Smooth muscle cell of the brain vasculature (primary cell): ENCODE measurements at places on chromosomes 16 and 17.
A peak's percentile ranks its signal among the peaks of the same experiment; 100 is the strongest.

DNA sequence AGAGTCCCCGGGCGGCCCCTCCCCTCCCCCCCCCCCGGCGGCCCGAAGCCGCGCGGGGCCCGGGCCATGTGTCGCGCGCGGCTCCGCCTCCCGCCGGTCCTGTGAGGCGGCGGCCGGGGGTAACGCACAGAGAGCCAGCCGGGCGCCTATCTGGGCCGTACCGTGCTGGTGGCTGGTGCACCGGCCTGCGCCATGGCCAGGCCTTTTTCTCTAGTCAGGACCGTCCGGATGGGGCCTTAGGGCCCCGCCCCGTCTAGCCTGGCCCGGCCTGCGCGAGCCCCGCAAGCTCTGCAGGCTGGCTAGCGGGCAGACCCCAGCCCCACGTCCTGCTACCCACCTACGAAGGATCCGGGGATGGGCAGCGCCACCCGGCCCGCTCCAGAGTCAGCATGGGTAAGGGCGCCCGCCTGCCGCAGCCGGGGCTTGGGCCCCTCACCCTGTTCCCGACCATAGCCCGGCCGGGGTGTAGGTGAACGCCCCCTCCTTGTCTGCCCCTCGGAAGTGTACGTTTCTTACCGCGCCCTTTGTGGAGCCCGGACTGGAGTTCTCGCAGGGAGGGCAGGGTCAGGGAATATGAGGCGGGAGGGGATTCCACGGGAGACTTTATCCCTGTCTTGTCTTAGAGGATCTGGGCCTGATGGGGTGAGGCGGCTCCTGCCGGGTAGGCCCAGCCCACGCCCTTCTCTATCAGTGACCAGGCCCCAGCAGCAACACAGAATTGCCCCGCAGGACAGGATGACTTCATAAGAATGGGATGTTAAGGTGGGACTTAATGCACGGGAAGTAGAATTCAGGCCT is at the start of gene CENPT:
CENPT (minus strand) TSS at position 630 of the 798 bp plus-strand sequence. CDS start 13,834 bp downstream, outside the sequence.
- no peak for DNase-seq

DNA sequence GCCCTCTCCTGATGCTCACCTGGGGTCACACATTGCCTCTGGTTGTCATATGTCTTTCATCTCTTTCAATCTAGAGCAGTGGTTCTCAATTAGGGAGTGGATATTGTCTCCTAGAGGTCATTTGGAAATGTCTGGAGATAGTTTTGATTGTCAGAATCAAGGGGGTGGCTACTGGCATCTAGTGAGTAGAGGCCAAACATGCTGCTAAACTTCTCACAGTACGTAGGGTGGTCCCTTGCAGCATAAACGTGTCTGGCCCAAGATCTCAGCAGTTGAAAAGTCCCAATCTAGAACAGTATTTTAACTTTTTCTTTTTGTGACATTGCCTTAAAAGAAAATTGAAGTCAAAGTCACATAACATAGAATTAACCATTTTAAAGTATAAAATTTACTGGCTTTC is 30.5 kb upstream of the SLC5A10 start:
- DNase-seq, result no peak

- no peak for DNase-seq
Measured at GRCh38 chr17:82801377-82801970, 38.3 kb downstream of the ZNF750 start.

GRCh38 chr17:39092692-39093230 is 58.7 kb downstream of the PLXDC1 start:
- peak; percentile 65 for DNase-seq

DNA sequence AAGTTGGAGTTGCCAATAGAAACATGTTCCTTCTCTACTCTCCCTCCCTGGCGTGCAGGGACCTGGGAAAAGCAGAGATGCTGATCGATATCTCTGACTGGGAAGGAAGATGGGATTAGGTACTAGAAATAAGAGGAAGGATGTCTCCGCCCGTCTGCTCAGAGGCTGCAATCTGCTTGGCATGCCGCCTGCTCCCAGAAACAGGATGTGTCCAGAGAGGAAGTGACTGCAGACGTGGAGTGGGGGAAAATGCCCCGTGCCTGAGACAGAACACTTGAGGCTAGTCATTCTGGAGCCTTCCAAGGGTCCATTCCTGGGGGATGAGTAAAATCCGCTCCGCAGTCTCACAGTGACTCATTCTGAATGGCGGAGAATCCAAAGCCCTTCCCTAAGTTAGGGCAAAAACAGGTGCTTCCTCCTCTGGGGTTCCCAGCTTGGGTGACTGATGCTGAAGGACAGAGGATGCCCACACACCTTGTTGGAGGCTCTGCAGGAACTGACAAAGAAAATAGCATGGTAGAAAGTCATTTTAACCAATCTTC is 45.0 kb upstream of the SMURF2 start:
- peak; percentile 67 for DNase-seq

GRCh38 chr16:19147126-19147525 is 20.9 kb upstream of the SYT17 start:
- DNase-seq, result no peak

- DNase-seq, result no peak
Measured at GRCh38 chr16:81816793-81817210, 37.7 kb downstream of the PLCG2 start.

DNA sequence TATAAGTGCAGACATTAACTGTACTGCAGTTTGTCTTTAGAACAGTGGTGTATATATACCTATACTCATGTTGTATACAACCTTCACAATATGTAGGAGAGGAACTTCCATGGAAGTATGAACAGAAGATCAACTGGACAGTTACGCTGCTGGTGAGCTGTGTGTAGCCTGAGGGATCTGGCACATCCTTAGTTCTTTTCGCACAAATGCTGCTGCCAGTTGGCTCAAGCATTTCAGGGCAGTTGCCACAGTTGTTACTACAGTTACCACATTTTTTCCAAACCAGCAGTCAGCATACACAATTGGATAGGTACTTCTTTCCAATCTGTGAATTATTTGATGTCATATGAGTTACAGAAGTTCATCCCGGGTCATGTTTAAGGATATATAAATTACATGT is 539.6 kb upstream of the HSBP1 start:
- DNase-seq, result no peak

DNA sequence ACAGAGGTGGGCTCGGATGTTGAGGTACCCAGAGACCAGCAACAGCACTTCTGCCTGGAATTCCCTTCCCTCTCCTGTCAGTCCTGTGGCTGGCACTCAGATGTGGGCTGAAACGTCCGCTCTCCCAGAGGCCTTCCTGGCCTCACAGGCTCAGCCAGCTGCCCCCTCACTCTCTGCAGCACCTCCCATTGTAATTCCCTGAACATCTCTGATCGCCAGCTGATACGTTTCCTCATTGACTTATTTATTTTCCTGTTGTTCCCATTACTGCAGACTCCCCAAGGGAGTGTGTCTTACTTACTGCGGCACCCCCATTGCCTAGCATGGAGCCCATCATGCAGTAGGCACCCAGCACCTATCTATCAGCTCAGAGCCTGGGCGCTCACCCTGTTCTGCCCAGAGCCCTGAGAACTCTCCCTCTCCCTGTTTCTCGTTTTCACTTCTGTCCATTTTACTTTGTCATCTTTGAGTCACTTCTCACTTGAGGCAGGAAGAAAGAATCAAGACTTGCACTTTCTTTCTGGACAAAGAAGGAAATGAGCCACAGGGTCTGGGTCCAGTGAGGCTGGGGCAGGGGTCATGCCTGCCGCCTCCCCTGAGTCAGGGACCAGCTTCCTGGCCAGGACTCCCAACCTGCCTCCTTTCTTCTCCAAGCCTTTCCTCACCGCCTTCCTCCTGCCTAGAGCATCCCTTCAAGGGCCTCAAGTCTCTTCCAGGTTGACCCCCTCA is 10.2 kb downstream of the CDH5 start:
- no peak for DNase-seq

GRCh38 chr17:80018917-80019651 is 16.6 kb downstream of the TBC1D16 start:
- no peak for DNase-seq

GRCh38 chr17:36198831-36199465 is 2.4 kb upstream of the CCL3L1 start:
- DNase-seq, result no peak

DNA sequence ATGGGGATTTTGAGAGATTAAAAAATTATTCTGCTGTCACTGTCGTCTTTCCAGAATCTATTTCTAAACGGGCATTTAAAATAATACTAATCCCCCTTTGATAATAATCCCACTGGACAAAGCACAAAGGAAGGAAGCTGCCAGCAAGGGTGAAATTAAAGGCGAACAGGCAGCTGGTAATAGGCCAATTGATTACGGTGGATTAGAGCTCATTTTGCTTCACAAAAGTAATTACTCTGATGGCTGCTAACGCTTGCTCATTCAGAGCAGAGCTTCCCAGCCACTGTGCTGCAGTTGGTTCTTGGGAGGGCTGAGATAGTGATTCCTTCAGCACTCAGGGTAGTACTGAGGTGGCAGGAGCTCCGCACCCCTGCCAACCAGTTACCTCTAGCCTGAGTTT is 205.7 kb downstream of the SNX29 start:
- DNase-seq, result no peak

- no peak for DNase-seq
Measured at GRCh38 chr16:86044881-86045590, 146.1 kb downstream of the IRF8 start.

DNA sequence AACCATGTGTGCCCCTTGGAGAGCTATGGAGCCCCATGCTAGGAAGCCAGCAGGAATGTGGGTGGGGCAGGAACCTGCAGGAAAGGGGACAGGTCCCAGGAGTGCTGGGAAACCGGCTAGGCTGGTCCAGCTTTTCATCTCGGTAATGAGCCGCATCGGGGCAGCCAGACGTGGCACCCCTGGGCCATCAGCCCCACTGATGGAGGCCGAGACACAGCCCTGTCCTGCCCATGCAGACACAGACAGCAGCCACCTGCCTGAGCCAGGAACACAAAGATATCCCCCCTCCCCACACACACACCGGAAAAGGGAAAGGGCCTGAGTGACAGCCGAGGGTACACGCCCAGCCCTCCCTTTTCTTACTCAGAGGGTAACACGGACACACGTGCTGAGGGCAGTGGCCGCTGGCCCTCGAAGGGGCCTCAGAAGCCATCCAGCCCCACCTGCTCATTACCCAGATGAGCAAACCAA is 18.1 kb downstream of the PPL start:
- no peak for DNase-seq

GRCh38 chr17:75087558-75088453 is at the start of gene SLC16A5:
Gene SLC16A5 (plus strand): TSS chr17:75087954. CDS start chr17:75093637, 5,683 bp downstream.
- DNase-seq, result no peak

DNA sequence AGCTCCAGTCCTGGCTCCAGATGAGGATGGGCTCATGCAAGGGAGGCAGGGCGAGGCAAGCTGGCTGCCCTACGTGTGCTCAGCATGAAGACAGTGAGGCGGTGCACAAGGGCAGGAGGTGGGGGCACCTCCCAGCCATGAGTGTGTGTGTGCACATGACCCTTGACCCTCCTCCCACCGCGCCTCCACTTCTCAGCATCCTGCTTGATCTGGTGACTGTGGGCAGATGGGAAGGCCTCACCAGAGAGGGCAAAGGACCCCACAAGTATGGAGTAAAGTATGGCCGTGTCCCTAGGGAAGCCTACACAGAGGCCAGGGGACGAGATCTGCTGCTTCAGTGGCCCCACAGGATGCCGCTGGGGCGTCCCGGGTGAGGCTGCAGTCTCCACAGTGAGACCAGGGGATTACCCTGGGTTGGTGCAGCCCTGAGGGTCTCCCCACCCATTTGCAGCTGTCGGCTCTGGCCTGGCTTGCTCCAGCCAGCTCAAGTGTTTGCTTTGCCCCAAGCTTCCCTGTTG is 7.9 kb upstream of the RNF222 start:
- no peak for DNase-seq

DNA sequence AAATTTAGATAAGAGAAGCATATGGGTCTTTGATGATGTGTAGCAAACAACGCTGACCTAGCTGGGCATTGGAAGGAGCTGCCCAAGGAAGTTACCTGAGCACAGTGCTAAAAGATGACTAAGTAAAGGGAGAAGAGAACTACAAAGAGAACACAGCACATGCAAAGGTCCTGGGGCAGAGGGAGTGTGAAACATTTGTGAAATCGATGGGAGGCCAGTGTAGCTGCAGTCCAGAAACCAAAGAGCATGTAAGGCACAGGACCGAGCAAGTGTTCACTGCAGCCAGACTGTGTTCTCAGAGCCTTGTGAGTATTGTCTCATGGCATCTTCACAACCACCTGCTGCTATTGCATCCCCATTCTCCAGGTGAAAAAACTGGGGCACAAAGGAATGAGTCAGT is 44.9 kb downstream of the ARHGAP27 start:
- DNase-seq, result no peak

DNA sequence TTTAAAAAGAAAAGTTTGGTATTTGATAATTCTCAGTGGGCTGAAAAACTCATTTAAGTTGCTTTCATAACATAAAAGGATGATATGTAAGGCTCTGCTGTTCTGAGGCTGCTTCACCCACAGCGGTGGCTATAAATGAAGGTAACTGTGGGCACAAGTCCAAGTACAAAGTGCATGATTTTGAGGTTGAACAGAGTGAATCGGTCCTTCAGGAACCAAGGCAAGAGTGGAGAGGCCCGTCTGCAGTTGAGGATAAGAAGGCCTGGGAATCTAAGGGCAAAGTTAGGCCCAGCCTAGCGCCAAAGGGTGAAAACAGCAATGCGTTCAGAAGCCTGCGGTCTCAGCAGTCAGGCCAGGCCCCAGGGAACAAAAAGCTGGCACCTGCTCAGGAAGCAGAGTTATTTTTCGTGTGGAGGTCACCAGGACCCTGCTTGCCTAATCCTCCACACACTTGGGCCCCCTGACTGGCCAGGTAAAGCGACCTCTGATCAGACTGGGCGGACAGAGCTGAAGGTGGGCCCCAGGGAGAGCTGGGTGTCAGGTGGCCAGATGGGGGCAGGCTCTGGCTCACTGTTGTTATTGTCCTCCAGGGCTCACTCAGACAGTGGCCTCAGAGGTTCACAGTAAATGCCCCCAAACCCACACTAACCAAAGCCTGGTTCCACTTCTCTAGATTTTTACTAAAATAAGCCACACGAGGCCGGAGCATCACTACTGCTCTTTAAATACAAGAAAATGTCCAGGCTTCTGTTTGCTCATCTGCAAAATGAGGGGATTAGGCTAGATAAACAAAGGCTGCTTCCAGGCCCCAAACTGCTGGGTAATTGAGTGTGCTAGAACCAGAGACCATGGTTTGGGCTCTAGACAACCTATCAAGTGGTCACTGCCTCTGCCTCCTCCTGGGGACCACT is 46.5 kb downstream of the TEX2 start:
- DNase-seq, result no peak

- no peak for DNase-seq
Measured at GRCh38 chr16:82643936-82644630, 17.3 kb downstream of the CDH13 start.

GRCh38 chr17:3528880-3529511 is 28.6 kb downstream of the TRPV3 start:
- peak; percentile 60 for DNase-seq

DNA sequence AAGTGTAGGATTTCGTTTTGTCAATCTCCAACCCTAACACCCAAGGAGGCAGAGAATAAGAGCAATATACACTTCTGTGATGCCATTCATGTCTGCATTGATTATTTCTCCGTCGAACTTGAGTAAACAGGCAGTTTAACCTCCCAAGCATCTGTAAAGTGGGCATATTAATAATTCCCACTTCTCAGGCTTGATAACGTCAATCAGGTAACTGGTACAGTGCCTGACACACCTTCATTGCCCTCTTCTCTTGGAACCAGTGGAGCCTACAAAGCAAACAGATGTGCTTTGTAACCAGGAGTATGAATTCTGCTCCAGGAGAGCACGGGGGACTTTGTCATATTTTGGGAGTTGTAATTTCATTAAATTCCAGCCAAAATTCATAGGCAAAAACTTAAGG is 32.5 kb upstream of the PLCG2 start:
- DNase-seq, result no peak

- DNase-seq, result no peak
Measured at GRCh38 chr17:78366109-78366848, 6.4 kb upstream of the SOCS3 start.

- DNase-seq, result no peak
Measured at GRCh38 chr16:72961863-72962262, 86.1 kb downstream of the ZFHX3 start.
